ENCODE measurements at places on chromosomes 1 and 21.

GRCh38 chr1:212458817-212459216 is 26.1 kb downstream of the NENF start:
- DNase-seq: no peak

DNA sequence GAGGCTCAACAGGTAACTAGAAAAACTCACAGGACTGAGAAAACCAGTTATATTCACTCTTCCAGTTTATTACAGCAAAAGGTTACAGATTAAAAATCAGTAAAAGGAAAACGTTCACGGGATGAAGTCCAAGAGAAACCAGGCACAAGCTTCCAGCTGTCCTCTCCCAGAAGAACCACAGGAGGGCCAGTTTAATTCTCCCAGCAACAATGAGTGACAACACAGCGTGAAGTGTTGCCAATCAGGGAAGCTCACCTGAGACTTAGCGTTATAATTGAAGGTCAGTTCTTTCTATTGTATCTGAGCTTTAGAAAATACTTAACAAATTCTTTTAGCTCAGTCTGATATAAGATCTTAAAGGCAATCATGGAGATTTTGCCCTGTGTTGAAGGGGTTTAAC is 65.2 kb upstream of the TNR start:
- no peak for DNase-seq

DNA sequence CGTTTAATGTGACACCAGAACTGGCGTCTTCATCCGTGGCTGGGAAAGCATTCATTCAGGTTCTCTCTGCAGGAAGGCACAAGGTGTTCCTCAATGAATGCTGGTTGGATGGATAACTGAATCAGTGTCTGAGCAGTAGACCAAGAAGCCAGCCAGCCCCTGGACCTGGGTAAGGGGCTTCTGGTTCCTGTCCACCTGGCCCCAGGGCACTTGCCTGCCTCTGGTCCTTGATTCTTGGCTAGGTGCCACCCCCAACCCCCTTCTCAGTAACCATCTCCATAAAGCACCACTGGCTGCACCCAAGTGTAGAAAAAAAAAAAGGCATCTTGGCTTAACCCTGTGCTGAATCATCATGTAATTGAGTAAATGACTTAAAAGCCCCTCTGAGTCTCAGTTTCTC is 59.1 kb downstream of the KCND3 start:
- no peak for DNase-seq

- no peak for DNase-seq
Measured at GRCh38 chr1:207999274-207999915, 88.5 kb upstream of the CD34 start.

DNA sequence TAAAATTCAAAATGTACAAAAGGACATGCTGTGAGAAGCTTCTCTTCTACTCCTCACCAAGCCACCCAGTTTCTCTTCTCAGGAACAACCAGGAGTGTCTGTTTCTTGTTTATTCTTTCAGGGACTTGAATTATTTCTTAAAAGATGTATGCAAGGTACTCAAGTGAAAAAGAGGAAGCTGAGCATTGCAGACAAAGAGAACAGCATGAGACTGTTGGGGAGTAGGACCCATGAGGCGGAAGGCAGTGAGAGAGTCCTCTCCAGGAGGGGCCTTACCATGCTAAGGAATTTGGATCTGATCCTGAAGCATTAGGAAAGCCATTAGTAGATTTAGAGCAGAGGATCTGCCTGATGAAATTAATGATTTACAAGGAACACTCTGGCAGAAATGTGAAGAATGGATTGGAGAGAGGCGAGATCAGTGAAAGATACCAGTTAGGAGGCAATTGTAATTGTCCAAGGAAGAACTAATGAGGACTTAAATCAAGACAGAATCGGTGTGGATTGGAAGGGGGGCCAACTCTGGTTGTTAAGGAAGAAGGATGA is 14.7 kb upstream of the SSX2IP start:
- no peak for DNase-seq

- no peak for DNase-seq
Measured at GRCh38 chr1:1990222-1990621, 13.4 kb downstream of the CFAP74 start.

GRCh38 chr1:203871114-203871880 is 9.9 kb downstream of the SNRPE start:
- DNase-seq: peak; percentile 18

- DNase-seq: no peak
Measured at GRCh38 chr1:235470741-235471439, 33.4 kb downstream of the B3GALNT2 start.

GRCh38 chr1:42379794-42380585 is 602 bp upstream of the RIMKLA start:
- no peak for DNase-seq

DNA sequence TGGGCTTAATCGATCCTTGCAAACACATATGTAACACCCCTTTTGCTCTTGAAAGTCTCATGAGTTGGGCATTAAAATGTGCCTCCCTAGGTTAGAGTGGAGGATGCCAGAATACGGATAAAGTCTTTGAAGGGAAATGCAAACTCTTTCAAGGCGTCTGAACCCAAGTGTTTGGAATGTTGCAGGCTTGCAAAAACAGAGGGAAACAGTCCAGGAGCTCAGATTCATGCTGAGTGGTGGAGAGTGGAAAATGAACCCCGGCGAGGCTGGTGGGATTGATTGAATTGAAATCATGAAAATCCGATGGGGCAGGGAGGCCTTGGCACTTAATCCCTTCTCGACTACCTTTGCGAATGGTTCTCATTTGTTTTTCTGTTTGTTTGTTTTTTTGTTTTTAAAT is 175.5 kb downstream of the PGBD5 start:
- DNase-seq: no peak

DNA sequence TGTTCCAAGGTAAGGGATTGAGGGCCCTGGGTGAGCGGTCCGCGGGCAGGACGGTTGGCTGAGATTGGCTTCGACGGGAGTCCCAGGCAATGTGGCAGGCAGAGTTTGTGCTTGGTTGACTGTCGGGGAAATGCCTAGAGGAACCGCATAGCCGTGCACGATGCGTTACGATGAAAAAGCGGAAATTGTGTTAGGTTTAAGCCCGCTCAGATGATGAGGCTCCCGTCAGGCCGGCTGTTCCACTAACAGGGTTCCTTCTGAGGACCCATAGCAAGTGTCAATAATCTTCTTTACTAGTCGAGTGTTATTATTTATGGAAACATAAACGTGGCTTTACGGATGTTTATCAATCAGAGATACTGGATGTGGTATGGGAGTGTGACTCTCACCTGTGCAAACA is 117.8 kb upstream of the COL6A1 start:
- DNase-seq: no peak

DNA sequence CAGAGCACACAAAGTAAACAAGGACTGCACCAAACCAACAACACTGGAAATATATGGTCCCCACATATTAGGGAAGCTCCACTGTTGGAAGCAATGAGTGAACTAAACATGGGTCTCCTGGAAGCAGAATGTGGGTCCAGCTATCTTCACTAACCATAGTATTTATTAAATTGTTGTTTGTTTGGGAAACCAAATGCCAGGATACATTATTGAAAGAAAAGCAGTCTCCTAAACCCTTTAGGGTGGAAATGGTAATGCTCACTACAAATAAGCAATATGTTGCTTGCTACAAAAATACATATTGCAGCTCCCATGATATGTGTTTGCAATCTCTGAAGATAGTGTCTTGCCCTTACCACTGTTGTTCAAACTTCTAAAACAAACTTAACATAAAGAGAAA is 2.2 kb downstream of the NEGR1 start:
- DNase-seq: no peak

DNA sequence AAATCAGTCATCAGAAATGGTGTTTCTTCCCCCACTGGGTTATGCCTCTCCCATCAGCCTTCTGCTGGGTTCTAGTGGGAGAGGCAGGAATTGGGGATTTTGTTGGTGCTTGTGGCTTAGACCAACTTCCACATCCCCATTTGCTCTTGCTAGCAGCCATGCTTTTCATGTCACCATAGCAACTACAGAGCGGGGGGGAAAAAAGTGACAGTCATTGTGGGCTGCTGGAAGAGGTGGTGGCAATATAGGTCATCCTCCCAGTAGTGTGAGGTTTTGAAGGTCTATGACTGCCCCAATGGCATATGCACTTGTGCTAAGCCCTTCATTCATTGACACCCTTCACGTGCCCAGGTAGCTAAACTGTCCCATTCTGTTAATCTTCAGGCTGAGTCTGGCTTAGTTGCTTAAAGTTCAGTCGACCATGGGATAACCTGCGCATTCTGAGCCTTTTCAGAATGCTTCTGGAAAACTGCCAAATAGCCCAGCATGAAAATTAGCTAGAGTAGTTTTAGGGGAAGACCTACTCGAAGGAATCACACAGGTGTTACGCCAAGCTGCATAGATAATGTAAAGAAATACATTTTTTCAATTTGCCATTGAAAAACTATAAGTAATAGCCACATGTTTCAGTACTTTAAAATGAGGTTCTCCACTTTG is 53.7 kb upstream of the ZNF326 start:
- DNase-seq: no peak

- no peak for DNase-seq
Measured at GRCh38 chr21:32682696-32683474, 44.9 kb downstream of the SYNJ1 start.

DNA sequence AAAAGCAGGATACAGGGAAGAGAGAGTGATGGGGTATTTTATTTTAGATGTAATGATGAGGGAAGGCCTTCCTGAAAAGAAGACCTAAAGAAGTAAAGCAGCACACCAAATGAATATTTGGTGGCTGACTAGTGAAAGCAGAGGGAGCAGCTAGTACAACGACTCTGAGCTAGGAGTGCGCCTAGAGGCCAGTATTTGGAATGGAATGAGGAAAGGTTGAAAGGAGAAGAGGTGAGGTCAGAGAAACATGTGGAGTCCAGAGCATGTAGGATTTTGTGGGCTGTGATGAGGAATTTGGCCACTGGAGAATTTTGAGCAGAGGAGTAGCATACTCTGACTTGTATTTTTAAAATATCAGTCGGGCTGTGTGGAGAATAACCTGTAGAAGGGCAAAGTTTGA is 11.8 kb upstream of the RPL5 start:
- DNase-seq: no peak

GRCh38 chr1:198498881-198499280 is 41.6 kb downstream of the ATP6V1G3 start:
- DNase-seq: no peak

DNA sequence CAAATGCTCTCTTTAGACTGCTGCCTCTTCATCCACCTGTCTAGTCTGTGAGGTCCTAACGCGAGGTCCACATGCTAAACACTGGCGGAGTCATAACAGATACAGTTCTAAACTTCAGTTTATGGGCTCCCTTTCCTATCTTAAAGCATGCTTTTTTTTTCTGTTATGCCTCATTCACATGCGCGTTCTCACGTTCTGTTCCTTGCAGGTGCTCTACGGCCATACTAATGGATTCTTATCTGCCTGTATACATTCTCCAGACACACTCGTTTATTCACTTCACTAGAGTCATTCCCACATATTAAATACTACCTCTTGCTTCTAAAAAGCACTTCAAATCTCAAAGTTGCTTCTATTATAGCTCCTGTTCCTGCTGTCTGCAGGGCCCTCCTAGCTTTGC is 38.7 kb downstream of the PHC2 start:
- DNase-seq: no peak

- no peak for DNase-seq
Measured at GRCh38 chr1:198352975-198353695, 187.3 kb downstream of the ATP6V1G3 start.

- no peak for DNase-seq
Measured at GRCh38 chr1:7425771-7426170, 345.3 kb upstream of the VAMP3 start.

- no peak for DNase-seq
Measured at GRCh38 chr1:86636898-86637297, 67.5 kb upstream of the SH3GLB1 start.

- DNase-seq: no peak
Measured at GRCh38 chr1:77926561-77927357, 38.3 kb downstream of the NEXN start.

DNA sequence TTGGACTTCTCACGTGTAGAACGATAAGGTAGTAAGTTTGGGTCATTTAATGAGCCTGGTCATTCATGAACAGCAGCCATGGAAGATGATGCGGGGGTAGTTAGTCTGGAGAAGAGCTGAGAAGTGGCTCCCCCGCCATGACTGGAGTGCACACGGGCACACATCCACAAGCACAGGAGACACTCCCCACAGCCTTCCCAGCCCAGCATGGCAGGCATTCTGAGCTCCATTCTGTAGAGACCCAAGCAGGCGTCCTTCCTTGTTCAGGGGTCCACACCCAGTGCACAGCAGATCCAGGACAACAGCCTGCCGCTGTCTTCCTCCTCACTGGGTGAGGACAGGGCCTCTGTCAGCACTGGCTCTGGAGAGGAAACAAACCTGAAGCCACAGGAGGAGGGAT is 57.0 kb downstream of the SCCPDH start:
- no peak for DNase-seq

DNA sequence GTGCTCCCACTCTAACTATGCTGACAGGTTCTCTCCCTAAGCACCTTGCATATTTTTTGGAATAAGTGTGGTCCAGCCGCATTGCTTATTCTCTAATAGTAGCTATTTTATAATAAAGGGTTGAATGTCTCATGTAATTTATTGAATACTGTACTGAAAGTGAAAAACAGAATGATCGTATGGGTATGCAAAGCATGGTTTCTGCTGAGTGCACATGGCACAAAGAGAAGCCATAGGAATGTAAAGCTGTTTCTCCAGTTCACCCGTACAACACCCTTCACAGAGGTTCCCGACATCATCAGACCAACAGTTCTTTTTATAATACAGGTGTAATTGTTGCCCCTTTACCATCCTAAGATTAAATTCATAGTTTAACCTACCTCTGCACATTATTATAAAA is 8.9 kb upstream of the HAO2 start:
- no peak for DNase-seq

DNA sequence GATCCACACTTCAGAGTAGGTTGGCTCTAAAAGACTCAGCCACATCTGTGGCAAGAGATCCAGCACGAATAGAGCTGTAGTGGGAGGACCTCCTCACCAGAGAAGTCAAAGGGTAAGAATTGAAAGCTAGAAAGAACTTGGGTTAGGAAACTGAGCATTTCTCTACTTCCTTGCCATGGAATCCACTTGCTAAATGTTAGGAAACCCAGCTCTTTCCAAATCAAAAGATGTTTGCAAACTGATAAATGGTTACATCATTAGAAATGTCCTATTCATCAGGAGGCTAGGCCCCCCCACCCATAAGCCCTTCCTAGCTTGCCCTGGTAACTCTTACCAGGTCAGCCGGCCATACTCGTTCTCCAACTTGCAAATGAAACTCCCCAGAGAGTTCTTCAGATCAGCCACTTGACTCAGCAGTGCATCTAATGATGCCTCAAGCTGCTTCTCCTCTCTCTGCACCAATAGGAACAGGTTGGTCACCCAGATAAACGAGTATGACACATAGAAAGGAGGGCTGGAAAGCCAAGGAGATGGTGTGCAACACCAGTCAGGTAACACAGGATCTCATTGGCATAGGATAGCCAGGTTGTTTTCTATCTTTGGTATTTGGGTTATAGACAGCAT is 1.5 kb downstream of the MED8 start:
- no peak for DNase-seq

DNA sequence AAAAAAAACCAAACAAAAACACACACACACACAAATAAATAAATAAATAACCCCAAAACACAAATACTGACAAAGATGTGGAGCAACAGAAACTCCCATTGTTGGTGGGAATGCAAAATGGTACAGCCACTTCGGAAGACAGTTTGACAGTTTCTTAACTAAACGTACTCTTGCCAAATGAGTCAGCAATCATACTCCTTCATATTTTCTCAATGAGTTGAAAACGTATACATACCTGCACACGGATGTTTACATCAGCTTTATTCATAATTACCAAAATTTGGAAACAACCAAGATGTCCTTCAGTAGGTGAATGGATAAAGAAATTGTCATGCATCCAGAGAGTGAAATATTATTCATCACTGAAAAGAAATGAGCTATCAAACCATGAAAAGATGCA is 23.5 kb downstream of the ASAP3 start:
- DNase-seq: no peak

Measured in stimulated activated CD4-positive, alpha-beta T cell treated with anti-CD3 and anti-CD28 coated beads, Interleukin-4, amount 100 ng/mL, for 24 hours (primary cell).